Gastroesophageal sphincter (tissue), 4 donors: ENCODE measurements at places on chromosomes 11 and 22.
A peak's percentile ranks its signal among the peaks of the same experiment; 100 is the strongest.

- peaks cover 24% of the 10 kb centered on the region for H3K4me1 ChIP-seq
- H3K27ac ChIP-seq, result no peak overlapping the region
- H3K4me3 ChIP-seq, result no peak overlapping the region
These were observed 12.3 kb upstream of the ASPHD2 start for GRCh38 chr22:26416670-26417276.

GRCh38 chr11:125951731-125952130 is 5.9 kb downstream of the VSIG10L2 start:
- peaks cover 21% of the 10 kb centered on the region for H3K4me1 ChIP-seq
- no peak for ATAC-seq
- no peaks in the 10 kb centered on the region for H3K27me3 ChIP-seq
- peak overlapping the region; percentile 64 for H3K27ac ChIP-seq

DNA sequence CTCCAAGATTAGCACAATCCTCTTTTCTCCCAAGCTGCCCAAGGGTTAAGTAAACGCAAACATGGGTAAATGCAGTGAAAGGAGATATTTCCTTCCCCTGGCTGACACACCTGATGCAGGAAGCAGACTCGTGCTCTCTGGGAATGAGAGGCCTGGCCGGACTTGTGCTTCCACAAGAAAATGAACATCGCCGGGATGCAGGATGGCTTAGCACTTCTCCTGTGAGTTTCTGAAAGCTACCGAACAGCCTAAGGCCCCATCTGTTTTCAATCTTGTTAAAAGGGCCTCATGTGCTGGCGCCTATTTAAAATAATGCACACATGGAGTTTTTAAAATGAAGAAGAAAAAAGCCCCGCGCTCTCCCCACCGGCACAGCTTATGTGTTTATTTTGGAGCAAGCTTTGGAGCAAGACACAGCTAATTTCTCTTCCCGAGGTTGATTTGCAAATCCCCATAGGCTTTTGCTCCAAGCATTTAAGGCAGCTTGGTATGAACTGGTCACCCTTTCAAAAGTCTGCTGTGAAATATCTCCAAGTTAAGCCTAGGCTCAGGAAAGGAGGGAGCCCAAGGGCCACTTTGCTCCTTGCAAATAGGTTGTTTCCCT is 100.9 kb downstream of the SYN3 start:
- no peak for ATAC-seq
- peaks cover 12% of the 10 kb centered on the region for H3K4me1 ChIP-seq
- no peaks in the 10 kb centered on the region for H3K27me3 ChIP-seq
- no peak overlapping the region for H3K4me3 ChIP-seq

GRCh38 chr22:32596471-32596870 is 121.9 kb downstream of the FBXO7 start:
- ATAC-seq, result no peak
- no peaks in the 10 kb centered on the region for H3K4me1 ChIP-seq
- H3K27me3 ChIP-seq, result no peaks in the 10 kb centered on the region
- H3K27ac ChIP-seq, result no peak overlapping the region
- no peak overlapping the region for H3K4me3 ChIP-seq

DNA sequence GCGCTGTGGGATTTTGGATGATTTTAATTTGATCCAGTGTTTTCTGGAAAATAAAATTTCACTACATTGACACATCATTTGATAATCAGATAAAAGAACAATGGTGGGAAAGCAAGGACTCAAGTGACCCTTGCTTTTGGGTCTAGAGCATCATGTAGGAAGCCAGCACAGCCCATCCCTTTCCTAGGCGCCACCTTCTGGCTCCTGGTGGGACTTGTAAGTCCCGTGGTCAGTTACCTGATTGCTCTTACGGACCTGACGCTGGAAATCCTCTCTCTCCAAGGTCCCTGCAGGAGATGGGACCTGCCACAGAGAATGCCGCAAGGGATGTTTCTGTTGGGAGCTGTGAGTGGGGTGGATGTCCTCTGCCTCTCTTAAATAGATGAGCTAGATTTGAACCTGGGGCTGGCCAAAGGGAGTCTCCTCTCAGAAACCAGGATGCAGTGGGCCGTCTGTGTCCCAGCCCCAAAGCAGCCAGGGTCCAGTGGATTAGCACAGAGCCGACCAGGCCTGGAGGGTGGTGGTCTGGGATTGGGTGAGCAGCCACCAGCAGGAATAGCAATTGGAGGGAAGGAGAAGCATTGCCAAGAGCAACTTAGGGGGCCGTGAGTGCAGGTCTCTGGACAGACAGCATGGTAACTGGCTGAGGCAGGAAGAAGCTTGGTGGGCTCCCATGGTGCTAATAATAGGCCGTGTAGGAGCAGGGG is 21.7 kb downstream of the TIMP3 start:
- peaks cover 67% of the 10 kb centered on the region for H3K4me1 ChIP-seq
- H3K4me3 ChIP-seq, result no peak overlapping the region
- H3K27me3 ChIP-seq, result no peaks in the 10 kb centered on the region
- ATAC-seq, result no peak
- no peak overlapping the region for H3K27ac ChIP-seq

DNA sequence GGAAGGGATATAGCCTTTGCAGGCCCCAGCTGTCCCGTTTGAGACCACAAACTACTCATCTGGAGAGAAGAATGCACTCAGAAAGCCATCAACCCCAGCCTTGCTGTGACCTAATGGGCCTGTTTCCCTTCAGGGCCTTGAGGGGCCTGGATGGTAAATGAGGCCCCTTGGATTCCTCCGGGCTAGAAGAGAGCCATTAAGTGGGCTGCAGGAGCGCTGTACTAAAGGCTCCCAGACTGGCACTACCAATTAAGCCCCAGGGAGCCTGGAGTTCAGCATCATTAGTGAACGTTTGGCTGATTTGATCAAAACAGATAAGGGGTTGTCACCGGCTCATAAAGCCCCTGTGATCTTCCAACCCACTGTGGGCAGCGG is 23.0 kb downstream of the CD5 start:
- H3K36me3 ChIP-seq, result no peaks in the 10 kb centered on the region
- no peak overlapping the region for H3K4me3 ChIP-seq
- peaks cover 10% of the 10 kb centered on the region for H3K4me1 ChIP-seq
- no peak for ATAC-seq

DNA sequence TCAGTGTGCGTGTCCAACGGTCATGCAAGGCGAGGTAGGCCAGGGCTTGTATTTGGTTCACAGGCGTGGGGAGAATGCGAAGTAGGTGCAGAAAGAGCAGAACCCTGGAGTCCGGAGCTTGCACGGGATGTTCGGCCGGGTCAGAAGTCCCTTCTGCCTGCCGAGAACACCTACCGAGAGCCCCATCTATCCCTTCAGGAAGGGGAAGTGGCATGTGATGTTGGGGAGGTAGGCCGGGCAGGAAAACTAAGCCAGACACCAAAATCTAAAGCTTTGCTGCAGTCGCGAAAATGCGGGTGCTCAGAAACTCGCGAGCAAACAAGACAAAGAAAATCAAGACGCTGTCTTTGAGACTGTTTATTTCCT is 435 bp upstream of the TAF6L start:
- ATAC-seq, result peak; percentile 13
- peak overlapping the region; percentile 37 for H3K4me3 ChIP-seq
- H3K27ac ChIP-seq, result peak overlapping the region; percentile 82
- no peaks in the 10 kb centered on the region for H3K27me3 ChIP-seq
- H3K4me1 ChIP-seq, result no peaks in the 10 kb centered on the region

DNA sequence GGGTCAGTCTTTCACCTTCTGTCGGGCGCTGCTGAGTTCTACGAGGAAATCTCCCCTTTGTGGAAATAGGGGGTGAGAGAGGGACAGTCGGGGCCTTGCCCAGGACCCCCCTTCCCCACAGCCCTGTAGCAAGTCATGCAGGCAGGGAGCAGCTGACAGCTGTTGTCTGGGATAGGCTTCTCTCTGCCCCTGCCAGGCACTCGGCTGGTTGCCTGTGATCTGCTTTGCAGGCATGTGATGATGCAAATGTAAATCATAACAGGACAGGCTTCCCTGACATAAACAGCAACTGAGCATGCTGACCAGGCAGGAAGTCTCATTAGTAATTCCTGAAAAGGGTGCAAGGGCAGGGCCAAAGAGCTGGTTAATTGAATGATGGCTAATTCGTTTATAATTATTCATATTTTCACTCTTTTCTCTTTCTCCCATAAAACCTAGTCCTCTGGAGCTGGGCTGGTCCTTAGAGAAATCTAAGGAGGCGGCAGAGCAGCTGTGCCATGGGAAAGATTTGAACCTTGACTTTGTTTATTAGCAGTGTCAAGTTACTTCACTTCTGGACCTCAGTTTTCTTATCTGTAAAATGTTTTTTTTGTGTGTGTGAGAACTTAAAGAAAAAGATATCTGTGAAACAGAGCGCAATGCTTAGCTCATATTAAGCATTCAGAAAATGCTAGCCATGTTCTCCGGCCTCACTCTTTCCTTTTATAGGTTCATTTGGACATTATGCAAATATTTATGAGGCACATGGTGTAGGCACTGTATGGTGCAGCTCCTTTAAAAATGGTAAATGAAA is 129.7 kb downstream of the LDLRAD3 start:
- no peak overlapping the region for H3K4me3 ChIP-seq
- H3K4me1 ChIP-seq, result peaks cover 6% of the 10 kb centered on the region
- H3K27me3 ChIP-seq, result no peaks in the 10 kb centered on the region
- H3K27ac ChIP-seq, result no peak overlapping the region

- ATAC-seq, result no peak
- peak overlapping the region; percentile 64 for H3K4me3 ChIP-seq
- peaks cover 82% of the 10 kb centered on the region for H3K4me1 ChIP-seq
- no peaks in the 10 kb centered on the region for H3K27me3 ChIP-seq
These were observed 39.0 kb downstream of the IL18BP start for GRCh38 chr11:72037554-72038311.

DNA sequence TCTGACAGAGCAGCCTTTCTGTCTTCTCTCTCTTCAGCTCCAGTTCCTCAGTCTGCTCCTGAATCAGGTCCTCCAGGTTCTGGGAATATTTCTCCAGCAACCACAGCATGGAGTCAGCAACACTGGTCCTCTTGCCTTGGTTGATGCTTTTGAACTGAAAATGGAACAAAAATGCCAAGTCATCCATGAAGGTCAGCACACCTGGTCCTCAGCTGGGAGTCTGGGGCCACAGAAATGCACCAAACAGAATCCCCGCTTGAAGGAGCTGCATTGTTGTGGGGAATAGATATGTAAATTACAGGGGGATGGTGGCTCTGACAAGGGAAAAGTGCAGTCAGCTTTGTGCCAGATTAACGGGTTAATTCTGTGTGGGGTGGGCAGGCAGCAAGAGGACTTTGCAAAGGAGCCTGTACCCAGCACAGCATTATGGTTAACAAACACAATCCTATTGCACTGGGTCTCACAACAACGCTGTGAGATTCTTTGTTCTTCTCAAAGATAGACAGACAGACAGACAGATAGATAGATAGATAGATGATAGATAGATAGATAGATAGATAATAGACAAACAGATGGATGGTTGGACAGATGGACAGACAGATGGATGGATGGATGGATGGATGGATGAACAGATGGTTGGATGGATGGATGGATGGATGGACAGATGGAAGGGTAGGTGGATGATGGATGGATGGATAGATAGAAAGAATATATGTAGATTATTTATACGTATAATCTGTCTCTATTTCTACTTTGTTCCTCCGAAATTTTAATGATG is 33.8 kb upstream of the LRRC32 start:
- H3K36me3 ChIP-seq, result no peaks in the 10 kb centered on the region
- no peaks in the 10 kb centered on the region for H3K27me3 ChIP-seq
- ATAC-seq, result no peak
- no peak overlapping the region for H3K4me3 ChIP-seq
- no peaks in the 10 kb centered on the region for H3K4me1 ChIP-seq
- H3K27ac ChIP-seq, result no peak overlapping the region

DNA sequence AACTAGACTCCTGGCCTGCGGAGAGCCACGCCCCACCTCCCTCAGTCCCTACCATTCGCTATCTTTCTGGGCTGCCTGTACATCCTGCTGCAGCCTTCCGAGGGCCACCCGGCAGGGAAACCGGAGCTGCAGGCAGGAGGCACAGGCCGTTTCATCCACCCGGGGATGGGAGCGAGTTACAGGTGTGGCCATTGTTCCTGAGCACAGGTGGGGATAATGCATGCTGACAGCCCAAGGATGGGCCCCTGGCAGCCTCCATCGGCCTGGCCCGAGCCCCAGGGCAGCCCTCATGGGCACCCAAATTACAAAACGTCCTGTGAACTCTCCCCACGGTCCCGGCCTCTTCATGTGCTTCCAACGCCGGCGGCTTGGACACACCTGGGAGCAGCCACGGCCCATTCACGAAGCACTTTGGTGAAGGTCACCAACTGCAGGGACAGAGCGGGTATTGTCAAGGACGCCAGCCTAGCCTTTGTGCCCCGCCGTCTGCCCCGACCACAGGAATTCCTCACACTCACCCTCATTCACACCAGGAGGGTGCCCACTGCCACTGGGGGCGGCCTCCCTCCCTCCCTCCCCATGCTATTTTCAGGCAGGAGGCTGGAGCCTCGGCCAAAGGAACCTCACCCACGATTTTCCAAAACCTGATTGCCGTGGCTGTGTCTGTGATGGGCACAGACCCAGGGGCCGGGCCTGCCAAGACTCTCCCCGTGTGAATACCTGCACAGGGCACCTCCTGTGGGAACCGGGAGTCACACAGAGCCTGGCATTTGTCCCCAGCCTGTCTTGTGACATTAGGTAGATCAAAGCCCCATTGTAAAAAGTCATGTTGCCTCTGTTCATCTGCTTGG is 42.1 kb upstream of the MYEOV start:
- peaks cover 57% of the 10 kb centered on the region for H3K27me3 ChIP-seq
- H3K36me3 ChIP-seq, result no peaks in the 10 kb centered on the region
- H3K4me3 ChIP-seq, result no peak overlapping the region
- H3K4me1 ChIP-seq, result no peaks in the 10 kb centered on the region

DNA sequence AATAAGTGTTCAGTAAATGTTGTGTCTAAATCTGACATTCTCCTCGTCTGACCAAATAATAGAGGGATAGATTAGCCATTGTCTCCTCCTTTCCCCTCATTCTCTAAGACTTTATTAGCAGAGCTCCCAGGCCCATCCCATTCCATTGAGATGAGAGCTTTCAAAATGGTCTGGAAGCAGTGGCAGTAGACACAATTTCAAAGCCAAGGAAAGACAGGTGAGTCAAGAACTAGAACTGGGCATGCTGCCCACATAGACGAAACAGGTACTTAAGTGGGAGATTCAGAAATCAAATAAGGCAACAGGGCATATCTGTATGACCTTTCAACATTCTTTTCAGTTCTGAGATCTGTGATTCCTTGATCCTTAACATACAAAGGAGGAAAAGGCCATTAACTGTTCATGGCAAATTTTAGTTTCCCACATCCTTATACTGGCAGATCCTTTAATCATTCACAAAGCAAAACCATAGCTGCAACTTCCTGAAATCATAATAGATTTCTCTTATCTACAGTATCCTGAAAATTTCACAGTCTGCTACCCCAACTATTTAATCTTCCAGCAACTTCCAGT is 96.6 kb upstream of the KCNA4 start:
- H3K27me3 ChIP-seq, result no peaks in the 10 kb centered on the region
- H3K4me3 ChIP-seq, result no peak overlapping the region
- H3K36me3 ChIP-seq, result no peaks in the 10 kb centered on the region
- ATAC-seq, result no peak
- H3K4me1 ChIP-seq, result no peaks in the 10 kb centered on the region

- H3K27ac ChIP-seq, result no peak overlapping the region
- H3K4me1 ChIP-seq, result no peaks in the 10 kb centered on the region
- peak; percentile 71 for ATAC-seq
- H3K36me3 ChIP-seq, result no peaks in the 10 kb centered on the region
These were observed 18.1 kb upstream of the BDNF start for GRCh38 chr11:27718346-27718862.

GRCh38 chr11:98965358-98965757 is 55.4 kb upstream of the CNTN5 start:
- no peaks in the 10 kb centered on the region for H3K4me1 ChIP-seq
- no peak overlapping the region for H3K4me3 ChIP-seq
- no peaks in the 10 kb centered on the region for H3K36me3 ChIP-seq

- no peak overlapping the region for H3K27ac ChIP-seq
- ATAC-seq, result no peak
- H3K27me3 ChIP-seq, result peaks cover 91% of the 10 kb centered on the region
- no peak overlapping the region for H3K4me3 ChIP-seq
- H3K4me1 ChIP-seq, result peaks cover 15% of the 10 kb centered on the region
These were observed 1.4 kb downstream of the PRR5 start for GRCh38 chr22:44703255-44703870.
